ENCODE measurements at places on chromosomes 5 and 9.

DNA sequence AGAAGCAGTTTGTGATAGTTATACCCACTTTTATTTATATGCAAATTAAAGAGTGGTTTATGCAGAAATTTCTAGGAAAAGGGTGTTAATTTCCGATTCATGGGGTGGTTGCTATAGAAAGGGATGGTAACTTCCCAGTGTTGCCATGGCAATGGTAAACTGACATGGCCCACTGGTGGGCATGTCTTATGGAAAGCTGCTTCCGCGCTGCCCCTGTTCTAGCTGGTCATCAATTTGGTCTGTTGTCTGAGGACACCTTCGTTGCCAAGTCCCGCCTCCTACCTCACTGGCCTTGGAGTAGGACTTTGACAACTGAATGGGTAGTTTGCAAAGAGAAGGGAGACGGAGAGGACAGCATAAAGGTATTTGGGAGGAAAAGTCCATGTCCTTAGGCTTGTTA lies 74.0 kb upstream of the SMIM23 start:
- no peak for DNase-seq

DNA sequence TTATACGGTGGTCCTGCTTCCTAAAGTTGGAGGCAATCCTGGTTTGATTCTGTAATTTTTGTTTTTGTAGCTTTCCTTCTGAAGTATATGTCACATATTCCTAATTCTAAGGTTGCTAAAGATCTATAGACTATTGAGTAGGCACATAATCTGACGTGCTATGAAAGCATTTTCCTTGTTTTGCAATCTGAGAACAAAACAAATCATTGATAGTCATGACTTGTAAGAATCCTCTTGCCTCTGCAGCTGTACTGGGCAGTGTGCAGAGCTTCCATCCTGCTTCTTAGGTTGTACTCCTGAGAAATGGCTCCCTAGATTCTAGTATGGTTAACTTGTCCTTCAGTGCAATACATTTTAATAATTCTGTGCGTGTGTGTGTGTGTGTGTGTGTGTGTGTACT lies 35.4 kb downstream of the SEMA6A start:
- DNase-seq: no peak

DNA sequence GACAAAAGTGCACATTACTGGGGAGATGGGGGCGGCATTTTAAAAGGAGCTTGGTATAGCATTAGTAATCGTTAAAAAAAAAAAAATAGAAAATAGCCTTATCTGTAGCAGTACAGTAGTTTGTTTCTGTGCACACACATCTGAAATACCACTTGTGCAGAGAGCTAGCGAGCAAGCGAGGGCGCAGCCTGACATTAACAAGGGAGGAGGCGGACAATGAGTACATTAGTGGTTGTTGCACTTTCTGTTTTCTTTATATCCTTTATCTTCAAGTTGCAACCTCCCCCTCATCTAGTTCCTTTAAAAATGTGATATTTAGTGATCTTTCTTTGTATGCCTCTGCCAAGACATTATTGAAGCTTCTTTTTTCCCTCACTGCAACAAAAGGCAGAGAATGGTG lies 880 bp upstream of the PTPDC1 start:
- no peak for DNase-seq

GRCh38 chr5:179284751-179285631 lies 60.3 kb downstream of the ADAMTS2 start:
- DNase-seq: no peak

DNA sequence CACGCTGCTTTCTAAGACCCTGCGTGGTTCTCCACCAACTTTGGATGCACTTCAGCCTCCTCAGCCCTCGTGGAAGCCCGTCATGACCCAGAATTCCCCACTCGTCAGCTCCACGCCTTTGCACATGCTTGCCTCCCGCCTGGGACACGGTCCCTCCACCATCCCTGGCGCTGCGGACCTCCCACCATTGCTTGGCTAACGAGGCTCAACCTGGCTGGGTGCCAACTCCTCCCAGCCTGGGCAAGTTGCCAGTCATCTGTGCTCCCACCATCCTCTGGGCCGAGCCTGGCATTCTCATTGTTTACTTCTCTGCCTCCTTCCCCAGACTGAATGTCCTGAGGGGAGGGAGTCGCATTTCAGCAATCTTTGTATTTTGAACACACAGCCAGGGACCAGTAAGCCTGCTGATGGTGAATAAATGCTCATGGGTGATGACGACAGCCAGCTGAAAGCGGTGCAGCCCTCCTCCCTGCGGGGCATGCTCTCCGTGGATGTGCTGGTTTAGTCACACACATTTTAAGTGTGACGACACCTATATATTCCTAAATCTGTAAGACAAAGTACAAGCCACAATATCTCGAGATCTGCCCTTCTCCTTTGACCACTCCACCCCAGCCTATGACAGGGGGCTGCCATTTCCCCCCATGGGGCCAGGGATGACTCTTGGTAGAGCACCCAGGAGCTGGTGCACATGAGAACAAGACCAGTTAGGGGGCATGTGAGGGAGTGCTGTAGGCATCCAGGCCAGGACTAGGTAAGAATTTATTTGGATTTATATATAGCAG lies 37.6 kb downstream of the ANKRD33B start:
- peak; percentile 62 for DNase-seq

- DNase-seq: no peak
Observed at GRCh38 chr9:20398536-20399338, 223.6 kb downstream of the MLLT3 start.

GRCh38 chr5:103582364-103582763 lies 19.8 kb upstream of the NUDT12 start:
- no peak for DNase-seq

DNA sequence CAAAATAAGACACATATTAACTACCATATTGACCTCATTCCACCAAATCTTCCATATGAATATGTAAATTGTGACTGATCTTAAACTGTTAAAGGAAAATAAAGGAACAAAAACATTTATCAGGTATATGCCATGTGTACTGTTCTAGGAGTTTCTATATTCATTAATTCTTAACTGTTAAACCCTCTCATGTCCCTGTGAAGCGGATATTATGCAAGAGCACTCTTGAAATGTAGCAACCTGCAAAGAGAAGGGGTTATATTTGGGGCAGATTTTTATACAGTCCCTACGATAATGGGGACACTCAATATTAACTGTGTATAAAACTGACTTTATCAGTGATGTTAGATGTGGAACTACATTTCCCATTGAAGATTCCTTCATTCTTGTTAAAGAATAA lies 184.9 kb upstream of the OR13F1 start:
- DNase-seq: no peak

- no peak for DNase-seq
Observed at GRCh38 chr9:91044354-91044753, 242.7 kb downstream of the SYK start.

DNA sequence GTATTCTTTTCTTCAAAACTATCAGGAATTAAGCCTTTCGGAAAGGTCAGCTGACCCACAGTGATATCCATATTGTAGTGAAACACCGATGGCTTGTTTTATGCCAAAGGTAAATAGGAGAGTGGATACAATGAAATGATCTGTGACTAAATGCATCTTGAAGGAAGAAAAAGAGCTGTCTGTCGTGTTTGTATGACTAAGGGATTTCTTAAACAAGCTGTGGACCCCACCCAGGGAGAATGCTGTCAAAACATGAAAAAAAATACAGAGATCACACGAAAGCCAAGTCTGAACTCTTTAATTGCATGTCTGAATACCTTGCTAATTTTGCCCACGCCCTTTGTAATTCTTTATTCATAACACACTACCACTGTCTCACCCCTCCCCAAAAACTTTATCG lies 286.4 kb upstream of the WWC1 start:
- no peak for DNase-seq

DNA sequence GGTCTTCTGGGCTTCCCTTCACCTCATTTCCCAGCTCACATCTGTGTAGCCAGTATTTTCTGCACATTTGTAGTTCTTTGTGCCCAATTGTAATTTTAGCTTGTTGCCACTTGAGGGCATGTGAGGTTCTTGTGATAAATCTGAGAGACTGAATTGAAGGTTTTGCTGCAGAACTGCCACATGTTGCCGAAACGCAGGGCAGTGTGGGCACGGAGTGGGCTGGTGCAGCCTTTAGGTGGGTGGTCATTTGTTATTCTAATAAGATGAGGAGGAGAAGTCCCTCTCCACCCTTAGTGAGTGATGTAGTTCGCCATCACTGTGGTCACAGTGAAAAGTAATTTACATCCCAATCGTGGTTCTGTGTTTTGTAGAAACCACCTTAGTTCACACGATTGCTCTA lies 21.2 kb downstream of the OTULIN start:
- DNase-seq: no peak

GRCh38 chr9:87577746-87578145 lies 80.1 kb downstream of the DAPK1 start:
- no peak for DNase-seq

DNA sequence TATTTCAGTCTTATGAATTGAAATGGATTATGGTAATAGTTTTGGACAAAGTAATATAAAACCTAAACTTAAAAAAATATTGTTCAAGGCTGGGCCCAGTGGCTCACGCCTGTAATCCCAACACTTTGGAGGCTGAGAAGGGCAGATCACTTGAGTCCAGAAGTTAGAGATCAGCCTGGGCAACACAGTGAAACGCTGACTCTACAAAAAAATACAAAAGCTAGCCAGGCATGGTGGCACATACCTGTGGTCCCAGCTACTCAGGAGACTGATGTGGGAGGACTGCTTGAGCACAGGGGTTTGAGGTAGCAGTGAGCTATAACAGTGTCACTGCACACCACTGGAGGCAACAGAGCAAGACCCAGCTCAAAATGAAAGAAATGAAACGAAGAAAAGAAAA lies 81.9 kb downstream of the SCAI start:
- no peak for DNase-seq

DNA sequence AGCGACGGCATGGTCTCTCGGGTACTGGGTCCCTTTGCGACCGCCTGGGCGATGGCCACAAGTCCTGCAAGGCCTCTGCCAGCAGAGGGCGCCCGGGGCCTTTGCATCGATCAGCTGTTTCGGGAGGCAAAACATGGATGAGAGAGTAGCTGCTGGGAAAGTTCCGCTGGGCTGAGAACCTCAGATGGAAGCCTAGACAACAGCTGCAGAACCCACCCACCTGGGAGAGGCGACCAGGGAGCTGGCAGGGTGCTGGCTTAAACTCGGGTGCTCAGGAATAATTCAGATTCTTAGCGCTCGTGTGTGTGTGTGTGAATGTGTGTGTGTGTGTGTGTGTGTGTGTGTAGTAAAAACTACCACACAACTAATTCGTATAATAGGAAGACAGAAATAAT lies 50.0 kb downstream of the TRIM32 start:
- peak; percentile 13 for DNase-seq

GRCh38 chr9:97319395-97319794 lies 11.9 kb downstream of the CCDC180 start:
- DNase-seq: no peak

- no peak for DNase-seq
Observed at GRCh38 chr5:60520451-60521227, 179.3 kb downstream of the DEPDC1B start.

GRCh38 chr5:65832603-65833228 lies 93.7 kb upstream of the ERBIN start:
- no peak for DNase-seq

DNA sequence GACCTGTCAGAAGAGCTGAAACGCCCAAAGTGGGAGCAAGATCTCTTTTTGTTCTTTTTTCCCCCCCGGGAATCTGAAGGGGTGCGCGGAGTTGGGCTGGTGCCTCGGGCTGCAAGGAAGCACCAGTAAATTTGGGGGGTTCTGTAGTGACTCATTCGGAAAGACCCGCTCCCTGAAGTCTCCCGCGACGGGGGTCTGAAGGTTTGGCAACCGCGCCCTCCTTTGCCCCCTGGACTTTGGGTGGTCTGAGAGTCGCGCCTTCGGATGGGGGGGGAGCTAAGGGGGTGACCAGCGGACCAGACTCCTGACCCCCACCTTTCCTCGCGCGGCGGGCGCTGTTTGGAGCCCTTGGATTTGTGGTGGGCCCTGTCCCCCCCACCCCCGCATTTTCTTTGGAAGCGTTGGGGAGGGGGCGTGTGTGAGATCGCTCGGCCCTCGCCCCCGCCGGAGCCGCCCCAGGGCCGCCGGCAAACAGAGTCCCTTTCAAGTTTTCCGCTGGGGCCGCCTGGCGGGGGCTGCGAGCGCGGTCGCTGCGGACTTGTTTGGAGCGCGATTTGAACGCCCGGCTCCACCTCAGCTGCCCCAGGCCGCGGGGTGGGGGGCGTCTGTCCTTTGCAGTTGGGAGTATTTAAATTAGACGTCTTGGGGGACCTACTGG lies 2.0 kb downstream of the CXXC5 start:
- DNase-seq: no peak

DNA sequence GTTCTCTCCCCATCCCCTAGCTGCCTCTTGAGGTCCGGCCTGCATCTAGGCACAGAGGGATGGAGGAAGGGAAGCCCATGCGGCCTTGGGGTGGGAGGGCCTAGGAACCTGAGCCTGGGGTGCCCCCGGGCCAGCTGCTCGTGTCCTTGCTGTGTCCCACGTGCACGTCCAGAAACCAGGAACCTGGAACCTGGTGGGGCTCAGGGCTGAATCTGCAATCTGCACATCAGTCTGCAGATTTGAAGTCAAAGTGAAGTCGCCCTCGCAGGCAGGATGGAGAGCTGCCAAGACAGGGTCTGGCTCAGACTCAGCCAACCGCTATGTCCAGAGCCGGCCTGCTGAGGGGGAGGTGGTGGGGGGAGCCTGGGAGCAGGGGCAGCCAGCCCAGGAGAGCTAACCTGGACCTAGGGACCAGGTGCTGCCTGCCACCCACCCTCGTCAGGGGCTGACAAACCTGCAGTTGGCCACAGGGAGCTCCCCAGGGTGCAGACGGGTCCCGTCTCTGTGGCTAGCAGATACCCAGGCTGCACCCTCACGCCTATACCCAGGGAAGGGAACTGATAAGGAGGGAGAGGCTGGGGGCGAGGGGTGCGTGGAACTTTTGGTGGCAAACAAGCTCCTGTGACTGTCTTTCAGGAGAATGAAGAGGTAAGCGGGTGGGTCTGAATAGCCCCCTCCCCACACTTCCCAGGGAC lies 103.5 kb upstream of the SIMC1 start:
- no peak for DNase-seq

DNA sequence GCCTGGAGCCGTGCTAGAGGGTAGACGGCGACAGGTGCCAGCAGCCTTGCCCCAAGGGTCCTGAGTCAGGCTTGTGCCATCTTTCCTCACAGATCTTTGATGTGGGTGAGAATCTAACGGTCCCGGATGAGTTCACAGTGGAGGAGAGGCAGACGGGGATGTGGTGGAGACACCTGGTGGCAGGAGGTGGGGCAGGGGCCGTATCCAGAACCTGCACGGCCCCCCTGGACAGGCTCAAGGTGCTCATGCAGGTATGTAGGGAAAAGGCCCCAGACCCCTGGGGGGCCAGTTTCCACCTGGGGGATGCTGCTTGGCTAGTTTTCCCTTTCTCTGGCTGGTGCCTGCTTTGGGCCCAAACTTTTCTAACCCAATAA lies 24.0 kb downstream of the PTGES2 start:
- DNase-seq: no peak

- no peak for DNase-seq
Observed at GRCh38 chr9:79774356-79774755, 202.6 kb downstream of the TLE4 start.

DNA sequence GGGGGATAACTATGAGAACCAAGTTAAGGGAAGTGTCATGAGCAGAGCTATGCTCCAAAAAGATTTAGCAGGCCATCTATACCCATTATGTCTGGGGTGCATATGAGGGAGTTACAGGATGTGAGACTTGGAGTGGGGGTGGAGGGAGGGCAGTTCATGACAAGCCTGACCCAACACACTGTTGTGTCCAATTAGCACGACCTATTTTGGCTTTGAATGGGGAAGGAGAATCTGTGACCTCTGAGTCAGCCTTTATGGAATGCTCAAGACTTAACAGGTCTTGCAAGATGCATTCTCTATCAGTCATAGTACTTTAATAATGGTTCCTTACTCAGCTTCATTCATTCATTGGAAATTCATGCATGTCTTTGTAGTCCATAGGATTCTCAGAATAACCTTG lies 71.7 kb downstream of the GRIA1 start:
- no peak for DNase-seq

GRCh38 chr9:121289772-121290370 lies 21.9 kb downstream of the GSN start:
- DNase-seq: no peak
